ENCODE measurements at places on chromosomes 4 and X. TPM values are rescaled to one million over a fixed set of nuclear protein-coding genes. Genes with fewer than 3 reads are reported as not detected.

DNA sequence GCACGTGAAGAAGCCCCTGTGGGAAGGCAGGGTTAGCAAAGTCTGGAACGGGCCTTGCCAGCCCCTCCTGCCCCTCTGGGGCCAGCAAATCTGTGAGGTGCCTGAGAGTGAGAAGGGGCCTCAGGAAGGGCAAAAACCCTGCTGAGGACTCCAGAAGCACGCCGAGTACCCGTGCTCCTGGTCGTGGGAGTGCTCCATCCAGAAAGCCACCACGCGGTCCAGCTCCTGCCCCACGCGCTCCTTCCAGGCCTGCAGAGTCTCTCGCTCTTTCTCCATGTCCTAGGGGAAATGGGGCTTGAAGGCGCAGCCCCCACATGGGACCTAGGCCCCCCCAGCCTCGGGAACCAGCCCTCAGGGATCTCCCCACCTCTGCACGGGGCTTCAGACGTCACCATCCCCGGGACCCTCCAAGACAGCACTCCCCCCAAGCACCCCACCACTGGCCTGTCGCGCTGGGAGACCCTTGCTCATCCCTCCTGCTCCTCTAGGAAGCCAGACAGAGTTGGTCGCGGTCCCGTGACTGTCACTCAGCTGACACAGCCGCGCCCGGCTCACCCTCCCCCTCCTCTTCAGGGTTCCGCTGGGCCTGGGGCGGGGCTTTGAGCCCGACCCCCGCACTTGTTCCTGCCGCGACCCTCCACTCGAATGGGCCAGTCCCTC is at the start of gene RENBP:
TSS of gene RENBP (minus strand) at position 504 of the 660 bp plus-strand sequence. CDS start at position 471, 33 bp downstream.
- DNase-seq: peak; percentile 83

DNA sequence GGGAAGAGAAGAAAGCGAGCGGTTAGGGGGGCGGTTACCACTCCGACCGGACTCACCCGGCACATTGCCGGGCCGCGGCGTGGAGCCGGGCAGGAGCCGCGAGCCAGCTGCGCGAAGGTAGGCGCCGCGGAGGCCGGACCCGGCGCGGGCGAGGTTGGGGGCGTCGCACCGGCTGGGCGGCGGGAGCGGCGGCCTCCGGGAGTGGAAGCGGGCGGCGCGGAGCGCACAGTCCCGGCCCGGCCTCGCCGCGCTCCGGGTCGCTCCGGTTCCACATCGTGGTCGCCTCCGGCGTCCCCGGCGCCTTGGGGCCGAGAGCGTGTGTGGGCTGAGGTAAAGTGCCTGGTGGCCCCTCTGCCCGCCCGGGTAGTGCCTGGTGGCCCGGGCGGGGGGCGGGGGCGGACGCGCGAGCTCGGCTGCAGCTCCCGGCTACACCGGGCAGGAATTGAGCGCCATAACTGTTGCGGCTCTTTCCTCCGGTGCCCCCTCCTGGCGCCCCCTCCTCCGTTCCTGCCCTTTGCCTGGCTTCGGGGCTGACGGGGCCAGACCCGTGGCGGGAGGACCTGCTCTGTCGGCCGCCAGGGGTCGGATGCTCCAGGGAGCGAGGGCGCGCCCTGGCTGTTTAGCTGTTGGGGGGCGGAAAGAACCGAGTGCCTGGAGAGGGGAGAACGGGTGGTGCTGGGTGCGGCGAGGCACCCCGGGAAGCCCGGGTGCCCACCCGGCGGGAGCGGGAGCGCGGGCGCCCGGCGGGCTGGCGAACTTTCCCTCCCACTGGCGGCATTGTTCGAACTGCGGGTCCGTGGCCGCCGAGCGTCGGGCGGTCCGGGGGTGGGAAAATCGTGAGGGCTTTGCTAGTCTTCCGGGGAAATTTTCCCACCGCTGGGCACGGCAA is 626 bp downstream of the JADE3 start:
- peak; percentile 54 for DNase-seq

- DNase-seq: no peak
Observed at GRCh38 chr4:118738090-118738489, 52.9 kb downstream of the METTL14 start.

DNA sequence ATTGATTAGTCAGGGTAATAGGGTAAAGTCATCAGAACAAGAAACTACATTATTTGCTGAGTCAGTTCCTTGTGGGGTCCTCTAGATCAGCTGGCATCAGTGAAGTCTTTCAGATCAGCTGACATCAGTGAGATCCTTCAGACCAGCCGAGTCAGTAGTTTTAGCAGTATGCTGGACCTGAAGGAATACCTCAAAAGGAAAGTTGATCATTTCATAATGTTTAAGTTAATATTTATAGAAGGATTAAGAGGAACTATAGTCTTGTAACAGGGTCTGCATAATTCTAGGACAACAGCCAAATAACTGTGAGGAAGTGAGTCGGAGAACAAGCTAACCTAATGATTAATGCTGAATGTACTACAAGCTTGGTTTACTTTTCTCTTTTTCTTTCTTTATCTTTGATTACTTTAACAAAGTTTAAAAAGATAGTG is 958 bp upstream of the UGT2B7 start:
- no peak for DNase-seq

- no peak for DNase-seq
Observed at GRCh38 chrX:49988143-49988542, 65.7 kb downstream of the CLCN5 start.

- DNase-seq: no peak
Observed at GRCh38 chrX:47613082-47613481, 6.6 kb downstream of the SYN1 start.

- no peak for DNase-seq
Observed at GRCh38 chr4:4694296-4694772, 152.5 kb upstream of the STX18 start.

- no peak for DNase-seq
Observed at GRCh38 chr4:18297684-18298083, 276.1 kb upstream of the LCORL start.

DNA sequence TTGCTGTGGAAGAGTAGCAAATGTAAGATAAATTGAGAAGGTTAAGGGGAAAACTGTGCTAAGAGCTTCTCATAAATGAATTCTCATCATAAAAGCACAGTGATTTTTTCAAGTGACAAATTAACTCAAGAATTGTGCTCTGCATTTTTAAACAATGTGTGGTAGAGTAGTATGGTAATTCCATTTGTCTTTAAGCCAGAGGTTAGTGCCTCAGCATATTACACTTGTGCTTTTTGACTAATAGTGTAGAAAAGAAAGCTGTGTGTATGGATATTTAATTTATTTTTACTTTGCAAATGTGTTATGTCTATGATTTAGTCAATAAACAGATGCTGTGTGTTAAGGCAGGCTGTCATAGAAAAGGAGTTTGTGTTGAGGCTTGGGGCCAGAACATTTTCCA is 61.0 kb downstream of the FHIP1A start:
- DNase-seq: no peak

GRCh38 chr4:26083987-26084386 is 170.0 kb downstream of the SMIM20 start:
- DNase-seq: no peak

GRCh38 chrX:106467422-106467821 is 144.4 kb upstream of the RADX start:
- DNase-seq: peak; percentile 13

- no peak for DNase-seq
Observed at GRCh38 chr4:184764601-184765000, 30.7 kb upstream of the CENPU start.

- no peak for DNase-seq
Observed at GRCh38 chr4:10160281-10160856, 43.8 kb upstream of the WDR1 start.

DNA sequence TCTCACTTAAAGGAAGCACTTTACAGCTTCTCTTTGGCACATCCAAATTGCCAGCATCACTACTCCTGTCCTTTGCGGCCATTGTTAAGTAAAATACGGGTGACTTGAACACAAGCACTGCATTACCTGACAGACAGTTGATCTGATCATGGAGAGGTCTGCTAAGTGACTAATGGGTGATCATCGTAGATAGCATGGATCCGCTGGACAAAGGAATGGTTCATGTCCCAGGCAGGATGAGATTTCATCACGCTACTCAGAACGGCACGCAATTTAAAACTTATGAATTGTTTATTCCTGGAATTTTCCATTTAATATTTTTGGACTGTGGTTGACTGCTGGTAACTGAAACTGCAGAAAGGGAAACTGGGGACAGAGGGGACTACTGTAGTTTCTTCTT is 94.1 kb downstream of the NEUROG2 start:
- no peak for DNase-seq

DNA sequence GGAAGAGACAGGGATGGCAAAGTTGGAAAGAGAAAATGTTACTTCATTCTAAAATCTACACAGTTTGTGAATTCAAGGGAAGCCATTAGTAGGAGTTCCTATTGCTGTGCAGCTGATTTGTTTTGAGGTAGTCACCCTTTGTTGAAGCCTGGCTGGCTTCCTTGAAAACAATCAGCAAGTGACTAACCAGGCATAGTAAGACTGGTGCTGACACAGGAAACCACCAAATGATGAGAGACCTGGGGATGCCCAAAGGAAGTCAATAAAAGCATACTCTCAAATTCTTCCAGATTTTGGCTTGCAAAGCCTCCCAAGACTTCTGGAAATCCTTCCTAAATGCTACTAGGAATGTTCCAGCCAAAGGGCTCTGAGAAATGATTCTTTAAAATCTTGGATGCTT is 23.9 kb upstream of the PRDM8 start:
- DNase-seq: no peak

GRCh38 chr4:9937078-9937477 is 84.2 kb downstream of the SLC2A9 start:
- DNase-seq: no peak

DNA sequence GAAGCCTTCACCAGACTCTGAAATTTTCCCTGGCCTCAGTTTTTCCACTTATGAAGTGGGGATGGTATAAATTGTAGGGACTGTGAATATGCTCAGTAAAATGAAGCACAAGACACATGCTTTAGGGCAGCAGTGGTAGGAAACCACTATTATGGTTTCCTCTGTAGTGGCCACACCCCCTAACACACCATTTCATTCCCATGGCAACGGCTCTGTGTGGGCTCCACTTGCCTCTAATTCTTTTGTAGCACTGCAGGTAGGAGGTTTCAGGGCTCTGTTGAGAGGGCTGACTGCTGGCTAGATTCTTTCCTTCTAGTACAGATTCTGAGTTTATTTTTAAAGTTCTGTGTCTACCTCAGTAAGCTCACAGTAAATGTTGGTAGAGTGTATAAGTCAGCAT is 3.5 kb upstream of the VMA21 start:
- no peak for DNase-seq

DNA sequence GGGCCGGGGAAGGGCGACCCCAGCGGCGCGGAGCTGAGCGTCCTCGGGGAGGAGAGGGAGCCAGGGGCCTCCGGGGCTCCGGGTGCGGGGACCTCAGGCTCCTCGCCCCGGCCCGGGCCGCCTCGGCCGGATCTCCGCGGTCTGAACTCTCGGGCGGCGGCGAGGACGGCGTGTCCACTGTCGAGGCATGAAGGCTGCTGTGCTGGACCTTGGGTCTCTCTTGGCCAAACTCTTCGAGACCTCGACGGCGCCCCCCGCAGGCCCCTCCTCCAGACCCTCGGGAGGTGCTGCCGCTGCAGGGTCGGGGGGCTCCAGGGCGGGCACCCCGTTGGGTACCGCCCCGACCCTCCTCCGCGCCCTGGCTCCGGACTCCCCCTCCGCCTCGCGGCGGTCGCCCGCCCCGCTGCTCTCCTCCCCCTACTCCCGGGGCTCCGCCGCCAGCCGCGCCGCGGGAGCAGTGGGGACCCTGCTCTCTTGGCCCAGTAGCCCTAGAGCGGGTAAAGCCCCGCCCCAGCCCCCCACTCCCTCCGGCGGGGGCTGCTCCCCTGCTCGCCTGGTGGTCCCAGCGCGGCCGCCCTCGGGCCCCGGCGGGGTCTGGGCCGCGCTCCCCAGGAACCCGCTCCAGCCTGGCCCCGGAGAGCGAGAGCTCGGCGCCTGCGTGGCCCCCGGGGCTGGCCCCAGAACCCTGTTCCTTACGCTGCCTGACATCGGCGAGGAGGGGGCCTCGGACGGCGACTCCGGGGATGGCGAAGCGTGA is 564 bp downstream of the FAM149A start:
- peak; percentile 56 for DNase-seq

DNA sequence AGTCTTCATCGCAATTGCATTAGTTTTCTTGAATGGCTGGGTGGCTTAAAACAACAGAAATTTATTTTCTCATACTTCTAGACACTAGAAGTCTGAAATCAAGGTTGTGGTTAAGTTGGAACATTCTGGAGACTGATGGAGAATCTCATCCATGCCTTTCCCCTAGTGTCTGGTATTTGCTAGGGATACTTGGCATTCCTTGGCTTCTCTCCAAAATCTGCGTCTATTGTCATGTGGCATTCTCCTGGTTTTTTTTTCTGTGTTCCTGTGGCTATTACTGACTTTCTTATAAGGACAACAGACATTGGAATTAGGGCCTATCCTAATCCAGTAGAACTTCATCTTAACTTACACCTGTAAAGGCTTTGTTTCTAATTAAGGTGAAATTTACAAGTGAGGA is 272.8 kb upstream of the EPHA5 start:
- DNase-seq: no peak

DNA sequence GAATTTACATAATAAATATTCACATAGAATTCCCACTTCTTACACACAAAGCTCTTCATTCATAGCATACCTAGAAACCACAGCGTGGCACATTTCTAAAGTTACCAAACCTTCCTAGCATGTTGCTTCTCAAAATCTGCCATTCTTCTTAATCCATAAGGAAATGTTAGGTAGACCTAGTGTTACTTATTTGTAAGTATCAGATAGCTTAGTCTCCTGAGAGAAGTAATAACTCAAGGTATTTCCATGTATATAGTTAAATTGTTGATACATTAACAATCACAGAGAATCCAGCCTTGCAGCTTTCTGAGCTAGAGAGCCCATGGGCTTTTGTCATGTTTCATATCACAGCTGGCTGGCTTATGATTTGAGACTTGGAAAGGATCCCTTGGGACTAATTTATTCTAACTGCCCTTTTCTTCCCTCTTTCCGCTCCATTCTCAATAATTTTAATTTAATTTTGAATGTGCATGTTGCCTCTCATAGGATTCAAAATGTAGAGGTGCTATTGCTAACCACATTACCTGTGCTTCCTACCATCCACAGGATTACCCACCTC is 17.6 kb downstream of the SH3RF1 start:
- DNase-seq: no peak

DNA sequence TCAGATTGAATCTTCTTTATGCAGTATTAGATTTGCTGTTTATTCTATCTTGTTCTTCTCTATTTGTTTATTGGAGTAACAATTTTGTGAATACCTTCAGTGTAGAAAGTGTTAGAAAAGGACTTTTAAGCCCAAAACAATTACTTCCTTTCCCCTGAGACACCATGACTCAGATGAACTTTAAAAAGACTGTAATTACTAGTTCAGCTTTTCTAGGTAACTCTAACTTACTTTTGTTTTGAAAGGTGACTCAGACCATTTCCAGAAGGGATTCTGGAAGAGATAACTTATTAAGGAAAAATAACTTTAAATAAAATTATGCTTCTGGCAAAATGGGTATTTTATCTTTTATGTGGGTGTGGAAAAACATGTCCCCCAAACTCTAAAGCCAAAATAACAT is 561.5 kb upstream of the PCDH10 start:
- no peak for DNase-seq

The GYG2 gene
- 1.3 TPM for total RNA-seq

The PTCHD1 gene
- total RNA-seq: 0.83 TPM

The PPEF1 gene
- 0.71 TPM for total RNA-seq

The COL25A1 gene
- 0.35 TPM for total RNA-seq

The CCDC160 gene
- 0.38 TPM for total RNA-seq

The TAB3 gene
- 23.3 TPM for total RNA-seq

The MAGEC2 gene
- total RNA-seq: not detected

Data from lower lobe of right lung (tissue), 2 donors.